Endothelial cell of umbilical vein (primary cell): ENCODE measurements at places on chromosomes 6 and 20. TPM values are rescaled to one million over a fixed set of nuclear protein-coding genes. Genes with fewer than 3 reads are reported as not detected.
A peak's percentile ranks its signal among the peaks of the same experiment; 100 is the strongest.

TNFRSF6B gene
- 0.69 TPM in 1 of 2 replicates, not detected in the other for total RNA-seq

TCP11 gene
- total RNA-seq = not detected in 2 replicates

SNHG17 gene
- total RNA-seq = 39.6 and 94.0 TPM in 2 replicates

TFAP2B gene
- total RNA-seq = not detected in 2 replicates

MLN gene
- total RNA-seq = not detected in 2 replicates

ZSCAN16 gene
- 7.7 and 8.9 TPM in 2 replicates for total RNA-seq

GGT7 gene
- 4.7 and 5.0 TPM in 2 replicates for total RNA-seq

PRL gene
- not detected in 2 replicates for total RNA-seq

TRIM40 gene
- total RNA-seq = not detected in 2 replicates

PDYN gene
- total RNA-seq = not detected in 2 replicates

KIF25 gene
- total RNA-seq = not detected in 2 replicates

FAM217A gene
- total RNA-seq = not detected in 2 replicates

NHSL1 gene
- total RNA-seq = 55.0 and 66.9 TPM in 2 replicates

MAPK14 gene
- 50.6 and 54.1 TPM in 2 replicates for total RNA-seq

TMC2 gene
- total RNA-seq = not detected in 2 replicates

GRCh38 chr6:42091718-42092023 lies 41.3 kb downstream of the TAF8 start:
- no peak for DNase-seq

DNA sequence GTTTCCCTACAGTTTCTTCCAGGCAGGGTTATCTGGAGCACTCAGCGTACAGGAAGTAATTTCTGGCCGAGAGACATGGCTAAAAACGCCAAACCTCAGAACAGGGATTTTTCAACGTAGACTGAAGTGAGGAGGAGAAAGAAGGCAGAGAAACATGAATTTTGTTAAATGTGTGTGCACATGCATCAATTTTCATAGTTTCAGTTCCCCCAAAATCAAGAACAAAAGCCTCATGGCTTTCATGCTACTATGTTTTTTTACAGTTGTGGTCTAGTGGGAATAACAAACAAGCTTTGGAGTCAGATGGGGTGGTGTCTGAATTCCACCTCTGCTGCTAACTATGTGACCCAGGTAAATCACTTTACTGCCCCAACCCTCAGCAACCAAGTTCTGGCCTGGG lies 4.9 kb downstream of the TOMM34 start:
- DNase-seq = no peak

DNA sequence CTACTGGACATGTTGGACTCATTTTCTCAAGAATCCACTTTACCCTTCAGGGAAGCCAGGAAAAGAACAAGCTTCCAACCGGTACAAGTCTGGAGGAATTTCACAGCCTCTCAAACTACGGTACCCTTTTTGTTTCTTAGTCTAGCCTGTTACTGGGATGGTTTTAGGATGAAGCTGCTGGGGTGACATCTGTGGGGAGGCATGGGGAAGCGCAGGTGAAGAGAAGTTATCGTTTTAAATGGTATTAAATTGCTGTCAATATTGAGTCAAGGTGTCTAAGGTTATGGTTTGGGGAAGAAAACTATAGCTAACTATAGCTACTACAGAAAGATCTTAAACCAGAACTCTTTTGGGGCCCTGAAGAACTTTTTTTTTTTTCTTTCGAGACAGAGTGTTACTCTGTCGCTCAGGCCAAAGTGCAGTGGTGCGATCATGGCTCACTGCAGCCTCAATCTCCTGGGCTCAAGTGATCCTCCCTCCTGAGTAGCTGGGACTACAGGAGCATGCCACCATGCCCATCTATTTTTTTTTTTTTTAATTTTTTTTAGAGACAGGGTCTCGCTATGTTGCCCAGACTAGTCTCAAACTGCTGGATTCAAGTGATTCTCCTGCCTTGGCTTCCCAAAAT lies 128.7 kb downstream of the RIN2 start:
- no peak for DNase-seq

- DNase-seq = no peak
Observed at GRCh38 chr6:109015176-109015575, 79.5 kb downstream of the SESN1 start.

DNA sequence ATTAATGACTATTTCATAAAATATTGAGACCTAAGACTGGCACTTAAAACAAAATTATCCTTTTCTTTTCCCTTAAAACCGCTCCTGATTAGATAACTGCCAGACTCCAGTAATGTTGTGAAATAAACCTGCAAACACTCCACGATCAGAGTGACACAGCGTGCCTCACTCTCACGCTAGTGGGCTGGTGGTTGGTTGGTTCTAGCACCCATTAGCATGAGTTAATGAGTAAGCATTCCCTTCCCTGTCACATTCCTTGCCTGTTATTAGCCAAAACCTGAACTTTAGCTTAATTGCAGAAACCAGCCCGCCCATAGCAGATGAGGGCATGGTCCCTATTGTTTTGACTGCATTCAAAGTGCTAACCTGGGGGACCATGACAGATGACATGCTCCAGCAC lies 193.4 kb downstream of the CD83 start:
- DNase-seq = no peak

- no peak for DNase-seq
Observed at GRCh38 chr6:128738112-128738511, 144.8 kb upstream of the LAMA2 start.

- DNase-seq = no peak
Observed at GRCh38 chr20:61295249-61295648, 43.2 kb downstream of the CDH4 start.

GRCh38 chr6:69294407-69294806 lies 502.4 kb downstream of the LMBRD1 start:
- no peak for DNase-seq

GRCh38 chr6:158852312-158853071 lies 33.3 kb upstream of the EZR start:
- no peak for DNase-seq

DNA sequence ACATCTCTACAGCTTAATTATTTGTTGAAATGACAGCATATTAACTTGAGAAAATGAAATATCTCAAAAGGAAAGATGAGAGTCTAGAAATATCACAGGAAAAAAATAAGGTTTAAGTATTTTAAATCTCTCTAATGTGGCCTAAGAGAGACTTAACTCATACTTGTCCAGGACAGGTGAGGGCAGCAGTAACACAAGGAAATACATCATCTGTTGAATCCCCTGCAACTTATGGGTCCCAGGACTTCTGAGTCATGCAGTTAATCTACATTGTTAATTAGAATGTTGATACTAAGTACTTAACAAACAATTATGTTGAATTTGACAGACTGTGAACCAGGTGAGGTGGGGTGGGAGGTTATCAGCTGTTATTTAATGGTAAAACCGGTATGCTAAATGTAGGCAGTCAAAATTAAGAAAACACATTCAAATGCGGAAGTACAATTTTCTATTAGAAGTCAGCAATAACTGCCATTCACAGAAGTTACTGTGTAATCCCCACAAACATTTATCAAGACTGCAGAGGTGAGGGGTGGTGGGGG lies 87.9 kb downstream of the CEP57L1 start:
- DNase-seq = no peak

DNA sequence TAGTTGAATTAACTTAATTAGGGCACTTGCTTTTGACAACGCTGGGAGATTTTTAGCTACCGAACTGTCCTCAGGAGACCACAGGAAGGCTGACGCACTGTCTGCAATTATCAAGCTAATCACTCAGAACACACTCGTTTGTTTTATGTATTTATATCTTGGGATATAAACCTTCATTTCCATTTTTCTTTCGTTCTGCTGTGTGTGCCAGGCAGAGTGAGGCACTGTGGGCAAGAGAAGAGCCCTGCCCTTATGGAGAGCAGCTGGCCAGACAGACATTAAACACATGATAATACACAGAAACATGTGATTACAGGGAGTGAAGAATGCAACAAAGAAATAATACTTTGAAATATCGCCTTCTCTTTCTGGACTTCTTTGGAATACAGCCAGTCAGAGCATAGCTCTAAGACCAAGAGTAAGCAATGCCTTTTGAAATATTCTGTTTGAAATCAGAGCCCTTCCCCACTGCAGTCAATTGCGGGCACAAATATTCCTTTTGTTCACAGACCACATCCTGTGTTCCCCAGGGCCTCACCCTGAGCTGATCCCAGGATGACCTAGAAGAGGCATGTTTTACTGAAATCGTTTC lies 96.8 kb downstream of the ANKRD60 start:
- peak; percentile 25 for DNase-seq

- DNase-seq = no peak
Observed at GRCh38 chr20:13113731-13114130, 105.0 kb downstream of the SPTLC3 start.

GRCh38 chr6:85125526-85125925 lies 324.4 kb upstream of the NT5E start:
- no peak for DNase-seq

DNA sequence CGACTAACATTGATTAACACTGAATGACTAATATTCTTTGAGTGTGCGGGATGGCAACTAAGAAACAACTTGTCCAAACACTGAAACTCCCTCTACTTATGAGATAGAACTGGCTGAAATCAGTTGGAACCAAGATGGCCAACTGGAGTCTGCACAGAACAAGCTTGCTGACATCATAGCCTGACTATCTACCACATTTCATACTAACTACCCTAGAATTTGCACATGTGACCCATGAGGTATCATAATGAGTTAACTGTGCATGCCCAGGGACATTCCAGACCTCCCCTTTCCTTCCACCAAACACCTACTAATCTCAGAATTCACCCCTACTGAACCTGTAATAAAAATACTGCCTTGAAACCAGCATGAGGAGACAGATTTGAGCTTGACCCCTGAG lies 43.2 kb downstream of the PHIP start:
- DNase-seq = no peak

- DNase-seq = no peak
Observed at GRCh38 chr6:5809450-5809849, 197.3 kb downstream of the NRN1 start.

- DNase-seq = no peak
Observed at GRCh38 chr6:65646544-65646943, 60.5 kb downstream of the EYS start.

DNA sequence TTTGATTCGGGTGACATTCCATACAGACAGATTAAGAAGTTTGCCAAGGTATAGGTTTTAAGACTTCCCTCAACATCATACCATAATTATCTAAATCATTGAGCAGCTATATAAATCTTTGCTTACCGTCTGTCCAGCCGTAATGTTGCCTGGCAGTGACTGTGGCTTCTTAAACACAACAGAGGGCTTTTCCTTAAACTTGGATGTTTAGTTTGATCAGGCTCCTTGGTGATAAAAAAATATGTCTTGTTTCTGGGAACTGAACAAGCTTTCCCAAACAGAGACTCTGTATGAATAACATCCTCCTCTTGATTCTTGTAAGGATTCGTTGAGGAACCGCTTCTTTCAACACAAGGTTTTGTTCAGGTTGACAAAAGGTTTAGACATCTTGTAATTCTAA lies 130.9 kb downstream of the QKI start:
- no peak for DNase-seq

GRCh38 chr20:34709831-34710567 lies 5.9 kb downstream of the TP53INP2 start:
- DNase-seq = peak; percentile 86

GRCh38 chr6:12162213-12162612 lies 127.9 kb upstream of the EDN1 start:
- DNase-seq = no peak

DNA sequence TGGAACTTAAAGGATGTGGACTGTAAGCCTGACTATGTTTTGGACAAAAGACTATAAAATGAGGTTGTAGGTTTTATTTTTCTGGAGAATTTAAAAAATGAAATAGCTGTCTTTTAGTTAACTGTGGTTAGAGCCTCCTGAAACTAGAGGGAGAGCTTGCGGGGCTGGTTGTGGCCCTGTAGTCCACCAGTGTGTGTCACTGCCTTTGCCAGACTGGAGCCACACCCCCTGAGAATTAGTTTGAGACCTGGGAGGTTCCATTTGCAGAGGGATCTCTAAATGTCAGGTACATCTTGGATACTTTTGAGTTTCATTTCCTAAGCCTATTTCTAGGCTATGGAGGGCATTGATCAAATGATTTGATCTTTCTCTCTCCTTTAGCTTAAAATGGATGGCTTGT lies 20.8 kb downstream of the ZC2HC1B start:
- DNase-seq = no peak

- DNase-seq = no peak
Observed at GRCh38 chr6:169845426-169846285, 94.2 kb downstream of the ERMARD start.
